ENCODE measurements at places on chromosomes 1 and 21. TPM values are rescaled to one million over a fixed set of nuclear protein-coding genes. Genes with fewer than 3 reads are reported as not detected.

LRRIQ3 gene
- total RNA-seq, result 0.33 TPM

S100A16 gene
- 138 TPM for total RNA-seq

CD2 gene
- 0.73 TPM for total RNA-seq

SPOCD1 gene
- total RNA-seq, result 0.15 TPM

TLR5 gene
- total RNA-seq, result 2.5 TPM

AUNIP gene
- total RNA-seq, result 0.43 TPM

COL24A1 gene
- not detected for total RNA-seq

ZBTB48 gene
- 43.1 TPM for total RNA-seq

ACOT11 gene
- 0.95 TPM for total RNA-seq

PRRX1 gene
- total RNA-seq, result 0.09 TPM

PRDM15 gene
- total RNA-seq, result 1.9 TPM

TMEM200B gene
- 1.1 TPM for total RNA-seq

FCRL2 gene
- total RNA-seq, result 0.06 TPM

CBR3 gene
- not detected for total RNA-seq

TSPEAR gene
- not detected for total RNA-seq

F13B gene
- total RNA-seq, result 21.2 TPM
